ENCODE measurements at places on chromosomes 5 and 9.
A peak's percentile ranks its signal among the peaks of the same experiment; 100 is the strongest.

GRCh38 chr5:37071487-37071886 lies 177.7 kb downstream of the CPLANE1 start:
- DNase-seq, result no peak

GRCh38 chr9:132447346-132447745 lies 37.3 kb downstream of the CFAP77 start:
- DNase-seq, result no peak

DNA sequence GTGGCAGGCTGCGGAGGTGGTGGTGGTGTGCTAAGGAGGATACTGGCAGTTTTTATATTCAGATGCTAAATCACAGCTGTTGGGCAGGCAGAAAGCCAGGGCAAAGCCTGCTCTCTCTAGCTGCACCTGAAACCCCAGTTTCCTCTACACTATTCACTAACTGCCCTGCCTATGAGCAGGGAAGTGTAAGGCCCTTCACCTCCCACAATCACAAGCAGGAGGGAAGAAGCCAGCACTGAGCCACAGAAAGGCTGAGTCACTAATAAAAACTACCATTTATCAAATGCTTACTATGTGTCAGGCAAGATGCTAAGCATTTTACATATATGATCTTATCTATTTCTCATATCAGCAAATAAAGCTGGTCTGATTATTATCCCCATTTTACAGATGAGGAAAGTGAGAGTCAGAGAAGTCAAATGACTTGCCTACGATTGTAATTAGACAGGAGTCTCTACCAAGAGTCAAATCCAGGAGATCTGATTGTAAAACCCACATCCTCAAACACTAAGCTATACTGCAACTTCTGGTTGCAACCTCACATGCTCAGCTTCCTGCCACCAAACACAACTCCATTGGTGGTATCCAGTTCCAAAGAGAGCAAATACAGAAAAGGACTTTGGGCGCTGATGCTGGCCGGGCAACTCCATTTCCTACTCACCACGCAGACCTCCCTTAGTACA lies 17.7 kb upstream of the IL6ST start:
- DNase-seq, result peak; percentile 13

DNA sequence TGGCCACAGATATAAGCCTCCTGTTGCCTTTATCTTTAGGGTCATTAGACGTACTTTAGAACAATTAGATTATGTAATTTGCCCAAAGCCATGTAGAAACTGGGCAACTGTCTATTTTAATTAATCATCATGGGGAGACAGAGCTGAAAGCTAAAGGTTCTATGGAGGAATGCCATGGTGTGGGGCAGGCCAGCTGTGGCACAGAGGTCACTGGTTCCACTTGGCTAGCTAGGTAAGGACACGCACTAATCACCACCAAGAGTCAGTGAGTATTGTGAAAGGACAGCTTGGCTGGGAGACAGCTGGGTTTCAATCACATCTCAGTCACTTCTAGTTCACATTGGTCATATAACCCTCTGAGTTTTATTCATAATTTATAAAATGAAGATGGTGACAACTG lies 81.7 kb downstream of the HMHB1 start:
- no peak for DNase-seq

GRCh38 chr5:4387290-4387689 lies 752.8 kb upstream of the ADAMTS16 start:
- DNase-seq, result no peak

DNA sequence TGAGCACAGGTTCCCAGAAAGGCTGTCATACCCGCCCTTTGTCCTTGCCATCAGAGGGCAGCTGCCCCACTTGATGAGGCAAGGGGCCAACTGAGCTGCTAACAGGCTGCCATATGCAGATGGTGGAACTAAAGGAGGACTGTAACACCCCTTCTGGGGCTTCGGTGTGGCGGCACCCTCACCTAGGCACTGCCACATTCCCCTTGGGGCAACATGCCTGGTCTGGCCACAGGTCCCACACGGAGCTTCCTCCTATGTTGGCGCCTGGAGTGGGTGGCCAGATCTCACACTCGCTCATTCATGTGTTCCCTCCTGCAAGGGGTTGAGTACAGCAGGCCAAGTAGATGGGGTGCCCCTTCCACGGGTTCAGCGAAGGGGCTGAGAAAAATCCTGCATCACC lies 777.4 kb upstream of the CHD1 start:
- DNase-seq, result no peak

DNA sequence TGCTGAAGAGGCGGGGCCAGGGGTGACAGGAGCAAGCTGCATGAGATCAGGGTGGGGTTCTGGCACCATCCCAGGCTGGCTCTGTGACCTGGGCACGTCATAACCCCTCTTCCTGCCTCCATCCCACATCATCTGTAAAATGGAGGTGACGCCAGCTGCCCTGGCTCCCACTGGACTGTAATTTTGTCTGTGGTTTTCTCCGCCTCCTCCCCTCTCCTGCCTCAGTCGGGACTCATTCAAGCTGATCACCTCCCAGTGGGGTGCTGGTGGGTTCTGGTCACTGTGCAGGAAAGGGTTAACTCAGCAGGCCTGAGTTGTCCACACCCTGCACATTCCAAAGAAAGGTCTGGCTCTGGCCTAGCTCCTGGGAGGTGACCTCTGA lies 128.2 kb downstream of the RXRA start:
- no peak for DNase-seq

DNA sequence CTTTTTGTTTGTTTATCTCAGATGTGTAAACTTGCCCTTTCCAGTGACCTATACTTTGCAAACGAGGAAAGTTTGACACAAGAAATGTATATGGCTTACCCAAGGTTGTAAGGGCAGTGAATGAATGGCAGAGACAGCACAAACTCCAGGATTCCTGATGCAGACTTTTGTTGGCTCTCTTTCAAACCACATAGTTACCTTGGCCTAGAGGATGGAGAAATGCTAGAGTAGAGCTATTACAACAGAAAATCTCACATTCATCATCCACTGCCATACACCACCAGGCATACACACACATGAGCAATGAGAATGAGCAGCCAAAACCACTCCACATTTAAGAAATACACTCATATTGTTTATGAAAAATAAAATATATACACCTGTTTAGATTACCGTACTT lies 387.0 kb downstream of the TLR4 start:
- DNase-seq, result no peak

GRCh38 chr5:55276771-55277170 lies 30.7 kb downstream of the DHX29 start:
- peak; percentile 16 for DNase-seq

DNA sequence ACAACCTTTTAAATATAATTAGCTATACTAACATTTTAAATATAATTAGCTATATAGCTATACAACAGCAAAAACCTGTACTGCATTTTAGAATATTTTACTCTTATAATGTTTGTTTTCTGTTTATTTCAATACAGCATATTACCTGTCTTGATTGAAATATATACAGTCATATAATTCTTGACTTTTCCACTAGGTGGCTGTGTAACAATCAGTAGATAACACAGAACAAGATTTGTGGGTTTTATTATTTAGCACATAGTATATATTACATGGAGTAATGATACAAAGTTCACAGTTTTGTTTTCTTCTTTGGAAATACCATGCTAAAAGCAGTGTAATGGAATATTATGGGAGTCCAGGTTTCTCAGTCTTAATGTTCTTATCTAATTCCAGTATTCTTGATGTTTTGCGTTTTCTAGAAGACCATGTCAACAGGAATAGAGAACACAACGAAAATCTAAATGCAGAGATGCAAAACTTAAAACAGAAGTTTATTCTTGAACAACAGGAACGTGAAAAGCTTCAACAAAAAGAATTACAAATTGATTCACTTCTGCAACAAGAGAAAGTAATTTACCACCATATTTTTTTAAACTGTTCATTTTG lies 13.3 kb downstream of the HMMR start:
- DNase-seq, result no peak

- DNase-seq, result peak; percentile 27
Observed at GRCh38 chr5:157359356-157360055, 93.6 kb downstream of the CYFIP2 start.

- no peak for DNase-seq
Observed at GRCh38 chr9:35226651-35227050, 64.8 kb downstream of the UNC13B start.

GRCh38 chr9:92974761-92975755 lies 27.7 kb downstream of the FGD3 start:
- DNase-seq, result no peak

- DNase-seq, result peak; percentile 96
Observed at GRCh38 chr9:92180669-92181181, 65.5 kb upstream of the SPTLC1 start.

DNA sequence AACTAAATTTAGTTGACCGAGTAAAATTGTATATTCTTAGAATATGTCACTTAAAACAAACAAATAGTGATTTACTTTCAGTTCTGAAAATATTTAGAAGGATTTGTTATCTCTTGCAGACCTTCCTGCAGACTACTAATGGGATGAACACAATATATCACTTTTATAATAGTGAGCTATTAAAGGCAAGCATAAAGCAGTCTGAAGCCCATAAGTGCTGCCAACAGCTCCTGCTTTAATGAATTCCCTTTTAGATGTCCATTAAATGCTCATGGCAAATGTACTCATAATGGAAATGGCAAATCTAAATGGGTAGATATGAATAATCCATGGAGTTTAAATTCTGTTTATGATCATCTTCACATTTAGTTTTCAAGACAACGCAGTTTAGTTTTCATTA lies 170.2 kb downstream of the RANBP17 start:
- DNase-seq, result no peak

DNA sequence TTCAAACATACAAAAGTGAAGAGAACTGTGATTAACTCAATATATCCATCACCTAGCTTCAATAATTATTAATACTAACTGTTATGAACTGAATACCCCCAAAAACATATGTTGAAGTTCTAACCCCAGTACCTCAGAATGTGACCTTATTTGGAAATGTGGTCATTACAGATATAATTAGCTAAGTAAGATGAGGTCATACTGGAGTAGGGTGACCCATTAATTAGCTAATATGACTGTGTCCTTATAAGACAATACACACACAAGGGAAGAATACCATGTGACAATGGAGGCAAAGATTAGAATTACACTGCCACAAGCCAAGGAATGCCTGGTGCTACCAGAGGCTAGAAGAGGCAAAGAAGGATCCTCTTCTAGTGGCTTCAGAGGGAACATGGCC lies 7.8 kb downstream of the RRAGA start:
- DNase-seq, result no peak

DNA sequence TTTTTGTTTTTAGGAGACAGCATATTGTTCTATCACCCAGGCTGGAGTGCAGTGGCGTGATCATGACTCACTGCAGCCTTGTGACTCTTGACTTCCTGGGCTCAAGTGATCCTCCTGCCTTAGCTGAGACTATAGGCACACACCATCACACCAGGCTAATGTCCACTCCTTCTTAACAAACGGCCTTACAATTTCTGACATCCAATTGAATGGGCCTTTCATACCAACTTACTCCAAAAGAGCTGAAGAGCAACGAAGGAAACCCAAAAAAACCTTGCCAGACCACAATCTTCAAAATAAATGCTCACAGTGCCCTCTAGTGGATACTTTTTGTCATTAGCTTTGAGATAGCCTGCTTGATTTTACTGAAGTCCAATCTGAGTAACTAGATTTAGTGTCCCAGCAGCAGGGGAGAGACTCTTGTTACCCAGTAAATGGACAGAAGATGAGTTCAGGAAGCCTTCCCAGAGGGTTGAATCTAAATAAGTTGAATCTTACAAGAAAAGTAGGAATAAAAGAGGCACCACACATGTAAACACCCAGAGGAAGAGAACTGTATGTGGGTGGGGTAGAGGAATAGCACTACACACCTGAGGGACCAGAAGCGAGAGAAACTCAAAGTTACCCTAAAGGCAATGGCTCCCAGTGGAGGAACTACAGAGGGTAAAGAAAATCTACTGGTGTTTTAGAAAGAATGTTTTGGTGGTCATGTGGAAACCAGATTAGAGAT lies 9.3 kb downstream of the ZNF622 start:
- peak; percentile 62 for DNase-seq

- DNase-seq, result peak; percentile 31
Observed at GRCh38 chr9:127876764-127877562, 512 bp downstream of the AK1 start.

DNA sequence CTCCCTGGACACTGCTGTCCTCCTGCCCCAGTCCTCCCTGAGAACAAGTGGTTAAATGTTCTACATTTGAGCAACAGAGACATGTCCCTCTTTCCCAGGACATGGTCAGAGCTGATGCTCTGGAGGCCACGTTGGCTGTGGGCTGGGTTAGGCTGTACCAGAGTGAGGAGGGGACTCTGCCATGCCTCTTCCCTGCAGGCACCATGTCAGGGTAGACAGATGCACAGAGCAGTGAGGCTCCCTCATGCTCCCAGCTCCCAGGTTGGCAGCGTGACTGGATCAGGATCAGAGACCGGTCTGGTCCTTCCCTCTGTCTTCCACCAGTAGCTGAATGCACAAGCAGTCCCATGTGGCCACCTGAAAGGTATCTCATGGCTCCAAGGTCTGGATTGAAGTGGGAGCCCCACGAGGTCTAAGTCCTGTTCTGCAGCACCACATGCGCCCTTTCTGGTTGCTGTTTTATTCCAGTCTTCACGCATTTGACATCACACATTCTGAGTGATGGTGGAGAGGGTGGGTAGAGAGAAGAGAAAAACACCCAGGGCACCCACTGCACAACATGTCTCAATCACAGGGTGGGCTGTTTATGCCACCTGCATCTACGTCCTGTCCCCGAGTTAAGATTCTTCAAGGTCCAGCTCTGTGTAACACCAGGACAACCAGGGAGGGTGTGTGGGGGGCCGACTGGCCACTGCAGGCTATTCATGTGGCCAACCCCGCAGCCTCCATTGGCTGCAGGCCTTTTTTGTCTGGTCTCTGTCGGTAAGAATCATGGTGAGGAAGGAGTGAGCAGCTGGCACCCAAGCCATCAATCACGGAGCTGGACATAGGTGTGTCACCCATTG lies 204.9 kb downstream of the FANCC start:
- no peak for DNase-seq

GRCh38 chr5:36908544-36909260 lies 32.1 kb downstream of the NIPBL start:
- DNase-seq, result no peak

- no peak for DNase-seq
Observed at GRCh38 chr5:136195971-136196820, 3.2 kb upstream of the SMIM32 start.

DNA sequence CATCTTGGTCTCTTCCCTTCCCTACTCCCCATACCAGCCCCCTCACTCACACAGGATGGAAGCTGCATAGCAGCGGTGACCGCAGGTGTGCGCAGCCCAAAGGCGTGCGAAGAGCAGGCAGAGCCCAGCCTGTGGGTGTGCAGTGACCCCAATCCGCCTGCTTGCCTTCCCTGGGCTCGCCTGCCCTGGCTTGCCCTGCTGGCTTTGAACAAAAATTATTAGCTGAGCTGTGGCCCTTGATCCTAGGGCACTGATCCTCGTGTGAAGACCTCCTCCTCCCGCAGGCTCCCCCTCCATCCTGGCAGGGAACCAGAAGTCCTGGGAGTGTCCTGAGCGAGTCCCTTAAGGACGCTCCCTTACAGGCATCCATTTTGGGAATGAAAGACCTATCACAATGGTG lies 31.9 kb downstream of the MORN5 start:
- no peak for DNase-seq

- no peak for DNase-seq
Observed at GRCh38 chr5:95244479-95244878, 40.4 kb downstream of the MCTP1 start.

- DNase-seq, result no peak
Observed at GRCh38 chr5:5188376-5189050, 48.4 kb downstream of the ADAMTS16 start.

All from AG08395 (cell line).